Stimulated activated CD4-positive, alpha-beta T cell treated with anti-CD3 and anti-CD28 coated beads, TNF-alpha, amount 100 ng/mL, for 4 hours (primary cell): ENCODE measurements at places on chromosomes 12 and 14.

DNA sequence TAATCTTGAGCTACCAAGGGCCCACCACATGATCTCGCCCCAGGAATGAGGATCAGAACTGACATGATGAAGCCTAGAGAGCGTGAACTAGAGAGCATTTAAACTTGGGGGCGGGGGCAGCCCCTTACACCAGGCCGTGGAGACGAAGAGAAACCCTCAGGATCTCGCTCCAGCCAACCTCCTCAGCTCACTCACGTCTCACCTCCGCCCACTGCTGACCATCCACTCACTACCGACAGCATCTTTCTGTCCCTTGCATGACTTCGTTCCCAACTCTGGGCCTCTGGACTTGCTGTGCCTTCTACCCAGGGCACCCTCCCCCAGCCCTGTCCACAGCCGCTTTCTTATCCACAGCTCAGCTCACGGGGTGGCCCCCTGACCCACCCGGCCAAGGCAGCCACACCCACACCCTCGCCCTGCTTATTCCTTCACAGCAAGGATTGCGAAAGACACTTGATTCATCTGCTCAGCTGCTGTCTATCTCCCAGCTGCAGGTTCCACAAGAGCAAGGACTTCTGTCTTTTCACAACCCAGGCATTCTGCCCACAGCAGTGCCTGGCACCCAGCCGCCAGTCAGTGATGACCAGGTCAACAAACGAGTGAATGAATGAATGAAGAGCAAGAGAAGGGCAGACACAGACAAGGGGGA is 6.4 kb downstream of the STX2 start:
- DNase-seq = no peak

DNA sequence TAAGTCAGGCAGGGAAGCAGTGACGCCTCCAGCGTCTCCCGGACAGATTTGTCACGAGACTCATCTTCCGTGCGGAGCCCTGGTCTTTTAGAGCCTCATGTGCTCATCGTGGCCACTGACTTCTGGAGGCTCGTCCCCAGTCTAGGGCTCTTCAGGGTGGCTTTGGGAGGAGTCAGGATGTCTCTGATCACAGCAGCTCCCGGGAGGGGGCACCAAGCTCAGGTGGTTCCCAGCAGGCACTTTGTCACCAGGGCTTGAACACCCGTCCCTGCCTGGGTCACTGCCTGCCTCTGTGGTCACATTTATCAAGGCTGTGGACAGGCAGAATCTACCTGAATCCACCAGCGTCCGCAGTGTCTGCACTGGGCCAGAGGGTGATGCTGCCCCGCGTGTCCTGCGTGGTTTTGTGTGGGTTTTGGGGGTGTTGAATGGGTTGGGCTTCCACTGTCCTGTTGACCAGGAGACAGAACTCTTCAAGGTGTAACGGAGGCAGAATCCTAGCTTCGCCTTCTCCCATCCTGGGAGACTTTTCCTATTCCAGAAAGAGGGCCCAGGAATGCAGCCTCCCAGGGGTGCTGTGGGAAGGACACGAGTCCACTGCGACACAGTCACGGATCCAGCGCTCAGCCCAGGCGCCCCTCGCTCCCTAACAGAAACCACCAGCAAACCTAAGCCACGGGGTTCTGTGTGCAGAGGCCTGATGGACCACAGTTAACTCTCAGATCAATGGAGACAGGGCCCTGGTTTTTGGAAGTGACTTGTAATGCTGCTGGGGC is 132.3 kb downstream of the ADGRD1 start:
- DNase-seq = no peak

GRCh38 chr12:129258781-129259318 is 405.6 kb downstream of the GLT1D1 start:
- no peak for DNase-seq

DNA sequence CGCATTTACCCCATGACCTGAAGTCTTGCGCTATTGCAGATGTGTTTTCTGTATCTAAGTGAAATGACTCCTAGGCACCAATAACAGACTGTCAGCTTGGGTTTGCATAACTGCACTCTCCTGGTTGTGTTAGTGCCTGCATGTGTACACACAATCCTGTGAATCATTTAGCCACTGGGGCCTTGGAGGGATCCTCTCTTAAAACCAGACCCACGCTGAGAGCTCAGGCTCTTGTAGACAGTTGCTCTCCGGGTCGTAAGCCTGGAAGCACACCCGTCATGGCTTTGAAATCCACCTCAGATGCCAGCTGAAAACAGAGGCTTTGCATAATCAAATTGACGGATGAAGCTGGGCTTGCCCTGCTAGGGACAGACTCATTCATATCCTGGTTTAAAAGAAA is 79.2 kb upstream of the RBM19 start:
- DNase-seq = no peak
